ENCODE measurements at places on chromosomes 2 and 18.
A peak's percentile ranks its signal among the peaks of the same experiment; 100 is the strongest.

DNA sequence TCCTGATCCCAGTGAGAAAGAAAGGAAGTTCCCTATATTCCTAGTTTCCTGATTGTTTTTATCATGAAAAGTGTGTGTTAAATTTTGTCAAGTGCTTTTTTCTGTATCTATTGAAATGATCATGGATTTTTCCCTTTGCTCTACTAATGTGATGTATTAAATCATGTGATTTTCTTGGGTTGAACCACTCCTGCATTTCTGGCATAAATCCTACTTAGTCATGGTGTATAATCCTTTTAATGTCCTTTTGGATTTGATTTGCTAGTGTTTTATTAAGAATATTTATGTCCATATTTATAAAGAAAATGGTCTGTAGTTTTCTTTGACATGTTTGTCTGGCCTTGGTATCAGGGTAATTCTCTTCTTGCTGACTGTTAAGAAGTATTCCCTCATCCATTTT lies 87.3 kb upstream of the CNGA3 start:
- no peak for DNase-seq

GRCh38 chr2:30139131-30139870 lies 7.5 kb upstream of the YPEL5 start:
- no peak for DNase-seq

- no peak for DNase-seq
Observed at GRCh38 chr2:128064353-128064752, 26.6 kb upstream of the UGGT1 start.

- no peak for DNase-seq
Observed at GRCh38 chr2:150997702-150998440, 263.8 kb downstream of the RBM43 start.

GRCh38 chr2:444937-445884 lies 157.3 kb upstream of the ALKAL2 start:
- no peak for DNase-seq

- no peak for DNase-seq
Observed at GRCh38 chr2:127647242-127648190, 1.6 kb downstream of the GPR17 start.

DNA sequence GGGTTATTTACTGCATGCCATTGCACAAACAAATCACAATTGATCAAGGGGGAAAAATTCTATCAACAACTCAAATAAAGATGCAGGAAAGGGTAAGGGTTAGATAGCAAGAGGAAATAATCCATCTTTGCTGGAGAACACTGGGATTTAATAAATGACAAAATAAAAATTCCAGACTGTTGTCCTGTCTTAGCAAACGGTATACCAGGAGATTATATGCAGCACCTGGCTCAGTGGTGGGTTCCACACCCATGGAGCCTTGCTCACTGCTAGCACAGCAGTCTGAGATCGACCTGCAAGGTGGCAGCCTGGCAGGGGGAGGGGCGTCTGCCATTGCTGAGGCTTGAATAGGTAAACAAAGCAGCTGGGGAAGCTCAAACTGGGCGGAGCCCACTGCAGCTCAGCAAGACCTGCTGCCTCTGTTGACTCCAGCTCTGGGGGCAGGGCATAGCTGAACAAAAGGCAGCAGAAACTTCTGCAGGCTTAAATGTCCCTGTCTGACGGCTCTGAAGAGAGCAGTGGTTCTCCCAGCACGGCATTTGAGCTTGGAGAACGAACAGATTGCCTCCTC lies 296.5 kb upstream of the THSD7B start:
- DNase-seq: no peak

DNA sequence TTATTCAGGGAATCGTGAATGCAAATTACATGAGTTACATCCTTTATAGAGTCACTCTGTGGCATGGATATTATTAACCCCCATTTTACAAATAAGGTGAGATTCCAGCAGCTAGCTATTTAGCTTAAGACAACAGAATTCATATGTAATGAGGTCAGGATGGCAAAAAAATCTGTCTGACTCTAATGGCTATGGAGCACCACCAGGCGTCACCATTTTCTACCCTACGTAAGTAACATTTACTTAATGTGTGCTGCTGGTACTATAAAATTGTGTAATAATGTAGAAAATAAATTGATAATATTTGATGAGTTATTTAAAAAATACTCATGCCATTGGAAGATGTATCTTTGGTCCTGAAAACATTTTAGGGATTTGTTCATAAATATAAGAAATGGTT lies 2040.1 kb upstream of the LRRTM1 start:
- no peak for DNase-seq

DNA sequence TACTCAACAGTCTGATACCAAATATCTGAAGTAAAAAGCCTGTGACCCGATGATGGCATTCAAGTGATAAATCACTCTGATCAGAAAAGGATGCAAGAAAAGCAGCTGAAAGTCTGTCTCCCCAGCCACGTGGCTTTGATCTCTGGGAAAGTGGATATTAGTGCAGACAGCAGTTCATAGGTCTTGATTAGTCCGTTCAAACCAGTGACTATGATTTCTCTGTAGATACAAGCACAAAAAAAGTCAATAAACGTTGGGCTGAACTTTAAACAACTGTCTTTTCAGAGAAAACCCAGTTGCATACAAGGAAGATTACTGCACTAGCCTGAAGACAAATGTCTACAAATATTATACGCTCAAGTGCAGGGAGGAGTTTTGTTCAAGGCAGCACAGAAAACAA lies 107.7 kb upstream of the CDC42EP3 start:
- DNase-seq: no peak

DNA sequence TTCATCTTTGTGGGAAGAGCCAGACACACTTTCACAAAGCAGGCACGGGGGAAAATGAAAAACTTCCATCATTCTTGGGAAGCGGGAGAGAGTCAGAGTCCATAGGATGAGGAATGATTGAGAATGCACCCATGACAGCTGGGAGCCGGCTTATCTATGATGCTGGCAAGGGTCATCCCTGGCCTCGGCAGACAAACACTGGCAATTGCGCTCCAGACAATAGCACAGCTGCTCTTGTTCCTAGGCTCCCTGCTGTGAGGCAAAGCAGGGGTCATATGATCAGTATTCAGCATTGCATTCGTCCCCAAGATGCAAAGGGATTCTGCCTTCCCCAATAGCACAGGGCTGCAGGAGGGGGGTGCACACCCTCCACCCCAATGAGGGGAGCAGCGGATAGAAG lies 33.0 kb downstream of the CYRIA start:
- DNase-seq: no peak

- no peak for DNase-seq
Observed at GRCh38 chr2:1219901-1220573, 193.2 kb upstream of the TPO start.

- no peak for DNase-seq
Observed at GRCh38 chr2:77512507-77512906, 9.7 kb downstream of the LRRTM4 start.

- no peak for DNase-seq
Observed at GRCh38 chr2:14094592-14094991, 537.9 kb upstream of the LRATD1 start.

DNA sequence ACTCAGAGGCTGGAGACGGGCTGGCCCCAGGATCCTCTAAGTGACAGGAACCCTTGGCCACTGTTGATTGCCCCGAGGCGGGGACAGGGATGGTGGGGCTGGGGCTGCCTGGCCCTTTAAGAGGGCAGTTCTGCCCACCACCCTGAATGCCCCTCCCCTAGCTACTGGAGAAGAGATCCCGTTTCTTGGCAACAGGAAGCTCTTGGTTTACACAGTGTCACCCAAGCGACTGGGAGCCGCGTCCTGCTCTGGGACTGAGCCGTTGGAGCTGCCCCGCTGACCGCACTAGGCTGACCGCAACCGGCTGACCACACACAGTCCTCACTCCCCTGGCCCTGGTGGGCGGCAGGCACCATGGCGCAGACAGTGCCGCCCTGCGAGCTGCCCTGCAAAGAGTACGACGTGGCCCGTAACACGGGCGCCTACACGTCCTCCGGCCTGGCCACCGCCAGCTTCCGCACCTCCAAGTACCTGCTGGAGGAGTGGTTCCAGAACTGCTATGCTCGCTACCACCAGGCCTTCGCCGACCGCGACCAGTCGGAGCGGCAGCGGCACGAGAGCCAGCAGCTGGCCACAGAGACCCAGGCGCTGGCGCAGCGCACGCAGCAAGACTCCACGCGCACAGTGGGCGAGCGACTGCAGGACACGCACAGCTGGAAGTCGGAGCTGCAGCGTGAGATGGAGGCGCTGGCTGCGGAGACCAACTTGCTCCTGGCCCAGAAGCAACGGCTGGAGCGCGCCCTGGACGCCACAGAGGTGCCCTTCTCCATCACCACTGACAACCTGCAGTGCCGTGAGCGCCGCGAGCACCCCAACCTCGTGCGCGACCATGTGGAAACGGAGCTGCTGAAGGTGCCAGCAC lies at the start of gene TEKT4:
Gene TEKT4, plus strand, starts transcription at position 205 of the 862 bp plus-strand sequence. Its CDS starts 150 bp downstream, at position 355.
- no peak for DNase-seq

- no peak for DNase-seq
Observed at GRCh38 chr2:112924360-112924759, 13.4 kb downstream of the IL37 start.

DNA sequence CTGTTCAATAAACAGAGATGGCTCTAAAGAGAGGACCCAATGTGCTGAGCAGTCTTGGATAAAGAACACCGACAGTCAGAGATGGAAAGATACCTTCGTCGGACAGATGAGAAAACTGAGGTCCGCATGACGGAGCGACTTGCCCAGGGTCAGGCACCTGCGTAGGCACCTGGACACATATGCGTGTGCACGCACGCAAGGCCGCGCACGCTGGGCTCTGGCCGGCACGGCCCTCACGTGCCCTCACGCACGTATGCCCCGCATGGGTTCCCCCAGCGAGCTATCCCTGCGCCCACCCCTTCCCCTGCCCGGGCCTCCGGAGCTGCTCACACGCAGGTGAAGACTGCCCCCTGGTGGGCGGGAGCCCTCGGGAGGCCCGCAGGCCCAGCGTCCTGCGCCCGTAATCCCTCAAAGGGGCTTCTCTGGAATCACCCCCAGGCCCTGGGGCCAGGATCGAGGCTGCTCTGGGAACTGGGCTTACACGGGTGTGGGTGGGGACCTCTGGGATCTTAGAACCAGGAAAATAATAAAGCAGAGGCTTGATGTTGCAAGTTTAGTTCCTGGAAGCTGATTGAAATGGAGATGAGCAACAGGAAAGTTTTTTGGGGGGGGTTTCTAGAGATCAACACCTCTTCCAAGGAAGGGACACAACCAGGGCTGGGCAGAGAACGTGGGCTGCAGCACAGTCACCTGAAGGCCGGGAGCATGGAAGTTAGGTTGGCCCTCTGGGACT lies 246.3 kb downstream of the TNS1 start:
- DNase-seq: peak; percentile 28

GRCh38 chr2:43175020-43175441 lies 51.4 kb downstream of the ZFP36L2 start:
- no peak for DNase-seq

DNA sequence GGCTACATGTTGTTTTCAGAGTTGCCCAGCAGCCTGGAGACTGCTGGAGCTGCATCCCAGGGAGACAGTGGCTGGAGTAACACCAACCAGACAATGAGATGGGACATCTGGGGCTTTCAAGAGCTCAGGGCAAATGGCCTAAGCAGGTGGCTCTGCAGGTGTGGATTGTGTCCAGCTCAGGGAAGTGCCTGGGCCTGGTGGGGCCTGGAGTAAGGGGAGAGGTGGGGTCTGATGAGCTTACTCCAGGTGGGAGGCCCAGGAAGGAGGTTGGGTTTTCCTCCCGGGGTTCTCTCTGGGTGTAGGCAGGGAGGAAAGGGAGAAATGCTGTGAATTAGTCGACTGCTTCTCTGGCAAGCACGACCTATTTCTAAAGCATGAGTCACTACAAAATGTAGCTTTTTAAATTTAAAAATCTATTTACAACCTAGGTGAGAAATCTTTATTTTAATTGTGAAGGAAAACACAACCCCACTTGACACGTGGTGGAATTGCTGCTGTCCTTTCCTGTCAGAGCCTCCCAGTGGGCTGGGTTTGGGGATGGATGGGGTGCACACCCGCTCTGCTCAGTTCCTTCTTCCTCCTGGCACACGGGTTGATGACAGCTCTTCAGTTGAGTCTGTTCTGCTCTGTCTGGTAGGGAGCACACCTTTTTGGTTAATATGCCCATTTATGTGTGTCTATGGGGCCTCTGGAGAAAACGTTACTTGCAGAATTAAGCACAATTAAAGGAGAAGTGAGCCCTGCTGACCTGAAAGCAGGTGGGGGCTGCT lies 81.6 kb downstream of the SH3RF3 start:
- DNase-seq: no peak

DNA sequence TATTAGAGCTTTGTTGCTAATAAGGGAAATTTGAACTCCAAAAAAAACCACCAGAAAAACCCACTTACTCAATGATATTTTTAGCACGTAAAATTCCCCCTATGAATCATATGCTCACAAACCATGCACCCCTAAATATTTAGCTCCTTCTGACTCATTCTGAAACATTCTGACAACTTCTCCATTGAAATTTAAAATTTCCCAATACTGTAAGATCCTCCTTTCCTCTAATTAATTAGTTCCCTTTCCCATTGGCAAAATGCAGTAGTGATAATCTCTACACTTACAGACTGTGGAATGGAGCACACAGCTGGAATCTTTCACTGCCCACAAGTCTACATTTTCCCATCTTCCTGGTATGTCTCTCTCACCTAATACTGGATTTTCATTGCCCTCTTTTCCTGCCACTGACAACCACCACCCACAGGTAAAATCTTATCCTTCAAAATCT lies 215.8 kb upstream of the ACVR2A start:
- no peak for DNase-seq

GRCh38 chr2:35428548-35428947 lies 927.0 kb upstream of the CRIM1 start:
- no peak for DNase-seq

- no peak for DNase-seq
Observed at GRCh38 chr2:37283207-37283606, 41.4 kb downstream of the PRKD3 start.

- DNase-seq: no peak
Observed at GRCh38 chr2:128448331-128449225, 129.9 kb upstream of the HS6ST1 start.

- no peak for DNase-seq
Observed at GRCh38 chr2:8609357-8609811, 72.5 kb upstream of the ID2 start.

DNA sequence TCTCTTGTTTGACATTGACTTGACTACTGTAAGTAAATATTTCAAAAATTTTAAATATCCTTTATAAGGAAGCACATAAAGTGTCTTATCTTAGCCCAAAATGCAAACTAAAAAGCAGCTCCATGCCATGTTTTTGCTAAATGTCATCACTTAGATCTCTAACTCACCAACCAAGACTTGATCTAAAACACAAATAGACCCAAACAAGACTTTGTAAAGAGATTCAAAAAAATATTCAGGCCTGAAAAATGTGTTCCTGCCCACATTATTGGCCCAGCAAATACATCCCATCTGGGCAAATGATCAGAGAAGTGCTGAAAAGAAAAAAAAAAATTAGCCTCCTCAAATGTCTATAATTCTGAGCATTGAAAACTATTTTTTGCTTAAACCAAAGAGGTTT lies 187.6 kb downstream of the MREG start:
- DNase-seq: no peak

Data from stimulated activated CD4-positive, alpha-beta T cell treated with anti-CD3 and anti-CD28 coated beads, Interleukin-1b, Interleukin-23, amount 100 ng/mL, for 1 hour (primary cell).